A549 treated with dexamethasone at 1 μM for 4 hours (cell line): ENCODE measurements at places on chromosomes 4 and X. TPM values are rescaled to one million over a fixed set of nuclear protein-coding genes. Genes with fewer than 3 reads are reported as not detected.

Gene SPANXN2
- not detected in 5 replicates for total RNA-seq

Gene ITIH6
- total RNA-seq: 0.01 TPM in 1 of 5 replicates, not detected in the others

Gene IL21
- total RNA-seq: not detected in 5 replicates

Gene POF1B
- 2.0 to 3.0 TPM (median 2.4 TPM) in 5 replicates for total RNA-seq

Gene SULT1E1
- not detected in 5 replicates for total RNA-seq

Gene TMEM156
- 18.0 to 22.9 TPM (median 21.3 TPM) in 5 replicates for total RNA-seq

Gene GUCY1A1
- total RNA-seq: not detected in 5 replicates

Gene ASB11
- total RNA-seq: not detected in 5 replicates

Gene POU4F2
- not detected in 5 replicates for total RNA-seq

Gene GAGE12H
- total RNA-seq: not detected in 5 replicates

Gene NPY2R
- 0.04 TPM in 1 of 5 replicates, not detected in the others for total RNA-seq

Gene SLC7A11
- total RNA-seq: 16.9 to 26.3 TPM (median 19.0 TPM) in 5 replicates

Gene BEND4
- 0.01 to 0.07 TPM (median 0.01 TPM) in 4 of 5 replicates, not detected in the other for total RNA-seq

Gene PNMA6F
- total RNA-seq: not detected in 5 replicates

Gene HOPX
- 0.09 to 0.11 TPM in 2 of 5 replicates, not detected in the others for total RNA-seq

Gene DMP1
- 0.04 TPM in 1 of 5 replicates, not detected in the others for total RNA-seq

Gene FAM184B
- 0.01 to 0.05 TPM (median 0.02 TPM) in 5 replicates for total RNA-seq

Gene GPRIN3
- total RNA-seq: 1.2 to 2.7 TPM (median 2.2 TPM) in 5 replicates

Gene YIPF6
- 24.8 to 32.4 TPM (median 27.2 TPM) in 5 replicates for total RNA-seq

Gene TEX11
- total RNA-seq: not detected in 5 replicates

Gene BCLAF3
- 2.9 to 4.5 TPM (median 3.8 TPM) in 5 replicates for total RNA-seq

Gene TRPC3
- total RNA-seq: 0.04 to 0.11 TPM (median 0.09 TPM) in 5 replicates

Gene PAGE1
- 0.23 to 0.43 TPM (median 0.36 TPM) in 3 of 5 replicates, not detected in the others for total RNA-seq

Gene MSMO1
- 17.1 to 24.1 TPM (median 20.8 TPM) in 5 replicates for total RNA-seq

Gene ENPEP
- total RNA-seq: 0.01 to 0.07 TPM (median 0.05 TPM) in 5 replicates

Gene RASGEF1B
- 0.04 to 0.05 TPM (median 0.05 TPM) in 4 of 5 replicates, not detected in the other for total RNA-seq

Gene CPE
- total RNA-seq: 1.5 to 2.1 TPM (median 2.0 TPM) in 5 replicates

Gene DRP2
- total RNA-seq: 0.15 to 0.19 TPM (median 0.19 TPM) in 5 replicates

Gene DCAF8L2
- not detected in 5 replicates for total RNA-seq

Gene PIM2
- total RNA-seq: 8.3 to 8.8 TPM (median 8.5 TPM) in 5 replicates

Gene CCDC110
- total RNA-seq: 0.05 TPM in 1 of 5 replicates, not detected in the others

Gene ETNPPL
- 0.10 to 0.13 TPM in 2 of 5 replicates, not detected in the others for total RNA-seq

Gene TLL1
- 0.11 to 0.28 TPM (median 0.14 TPM) in 5 replicates for total RNA-seq

Gene RAB39B
- 0.71 to 1.0 TPM (median 0.80 TPM) in 5 replicates for total RNA-seq

Gene TMEM35A
- 0.06 TPM in 1 of 5 replicates, not detected in the others for total RNA-seq

Gene ADH1C
- total RNA-seq: not detected in 5 replicates

Gene MAGED2
- total RNA-seq: 70.7 to 84.9 TPM (median 79.1 TPM) in 5 replicates

Gene MAGEA6
- 10.1 to 13.3 TPM (median 11.9 TPM) in 5 replicates for total RNA-seq
